ENCODE measurements at places on chromosomes 12 and 14. TPM values are rescaled to one million over a fixed set of nuclear protein-coding genes. Genes with fewer than 3 reads are reported as not detected.

The LTBR gene
- total RNA-seq: 1.6 TPM

The AMIGO2 gene
- total RNA-seq: 5.4 TPM

The CCDC197 gene
- total RNA-seq: not detected

The BDKRB2 gene
- 0.18 TPM for total RNA-seq

The PLCZ1 gene
- not detected for total RNA-seq

The YEATS4 gene
- total RNA-seq: 33.9 TPM

DNA sequence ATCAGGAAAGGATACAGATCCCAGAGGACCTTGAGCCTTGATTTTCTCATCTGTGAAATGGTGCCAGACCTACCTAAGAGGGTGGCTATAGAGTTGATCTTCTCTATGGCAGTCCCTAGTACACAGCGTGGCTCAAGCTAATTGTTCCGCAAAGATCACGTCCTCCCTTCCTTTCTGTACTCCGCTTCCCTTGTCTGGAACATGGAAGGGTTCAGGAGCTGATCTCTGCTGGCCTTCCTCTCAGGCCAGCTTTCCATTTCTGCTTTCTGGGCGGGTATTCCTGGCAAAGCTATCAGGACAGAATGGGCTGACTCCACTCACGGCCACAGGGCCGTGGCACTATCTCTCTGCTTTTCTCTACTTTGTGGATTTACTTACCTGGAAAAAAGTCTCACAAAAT is 6.5 kb downstream of the CAMKK2 start:
- DNase-seq: no peak

DNA sequence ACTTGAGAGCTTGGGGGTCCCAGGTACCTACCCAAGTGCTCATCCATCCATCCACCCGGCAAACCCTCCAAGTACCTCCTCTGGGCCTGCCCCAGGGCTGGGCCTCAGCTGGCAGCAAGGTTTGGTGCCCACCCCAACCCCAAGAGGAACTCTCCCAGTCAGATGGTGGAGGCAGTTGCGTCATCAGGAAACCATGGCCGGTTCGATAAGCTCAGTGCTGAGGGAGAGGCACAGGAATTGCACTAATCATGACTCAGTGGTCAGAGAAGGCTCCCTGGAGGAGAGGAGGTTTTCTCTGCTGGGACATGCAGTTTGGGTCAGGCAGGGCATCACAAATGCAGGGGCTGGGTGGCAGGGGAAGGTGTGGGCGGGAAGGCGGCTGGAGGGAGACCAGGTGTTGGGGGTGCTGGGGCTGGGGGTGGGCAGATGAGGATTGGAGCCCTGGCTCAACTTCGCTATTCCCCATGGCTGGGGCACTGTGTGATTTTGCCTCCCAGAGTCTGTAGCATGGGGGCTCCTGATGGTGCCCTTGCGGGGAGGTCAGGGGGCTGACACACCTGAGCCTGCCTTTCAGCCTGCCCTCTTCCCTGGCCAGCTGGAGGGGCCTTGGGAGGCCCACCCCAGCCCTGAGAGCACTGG is 32.2 kb downstream of the SH2B3 start:
- no peak for DNase-seq

DNA sequence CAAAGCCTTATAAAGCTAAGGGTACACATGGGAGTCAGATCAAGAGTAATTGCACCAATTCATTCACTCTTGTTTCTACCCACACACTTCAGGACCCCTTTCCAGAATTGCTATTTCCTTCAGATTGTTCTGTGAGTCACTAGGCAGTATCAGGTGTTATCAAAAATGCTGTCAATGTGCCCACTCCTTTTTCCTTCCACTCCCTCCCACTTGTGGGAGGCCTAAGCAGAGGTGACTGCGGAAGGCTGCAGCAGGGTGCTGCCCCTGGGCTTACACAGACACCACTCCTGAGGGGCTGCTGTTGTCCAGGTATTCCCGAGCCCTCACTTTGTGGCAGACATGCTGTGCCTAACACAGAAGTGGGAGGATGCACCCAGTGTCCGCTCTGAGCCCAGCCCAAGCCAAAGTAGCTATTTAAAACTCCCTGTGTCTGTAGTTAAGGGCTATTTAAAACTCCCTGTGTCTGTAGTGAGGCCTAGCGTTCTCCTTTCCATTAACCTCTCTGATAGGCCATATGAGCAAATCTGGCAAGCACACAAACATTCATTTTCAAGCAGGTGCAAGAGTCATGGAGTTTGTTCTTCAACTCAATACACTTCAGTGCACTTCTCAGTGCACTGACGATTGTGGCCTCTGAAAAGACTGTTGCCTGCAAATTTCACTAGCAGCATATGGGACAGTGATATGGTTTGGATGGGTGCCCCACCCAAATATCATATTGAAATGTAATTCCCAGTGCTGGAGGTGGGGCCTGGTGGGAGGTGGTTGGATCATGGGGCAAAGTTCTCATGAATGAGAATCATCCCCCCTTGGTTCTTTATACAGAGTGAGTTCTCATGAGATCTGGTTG is 117.8 kb downstream of the PHLDA1 start:
- DNase-seq: no peak

GRCh38 chr12:3453206-3453989 is 37.6 kb upstream of the PRMT8 start:
- no peak for DNase-seq

DNA sequence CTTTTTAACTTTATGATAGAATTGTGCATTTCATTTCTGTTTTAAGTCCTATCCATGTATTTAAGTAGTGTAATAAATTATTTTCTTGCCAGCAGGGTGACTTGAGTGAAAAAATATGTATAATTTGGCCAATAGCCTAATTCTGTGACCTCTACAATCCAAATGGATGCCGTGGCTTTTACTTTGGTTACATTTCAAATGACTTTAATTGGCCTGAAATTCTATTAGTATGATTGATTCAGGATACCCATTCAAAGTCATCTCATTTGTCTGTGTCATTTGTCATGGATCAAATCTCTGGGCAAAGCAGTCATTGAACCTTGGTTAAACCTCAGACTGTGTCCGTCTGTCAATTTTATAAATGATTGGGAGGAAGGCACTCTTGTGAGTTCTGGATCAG is 29.6 kb downstream of the CRADD start:
- DNase-seq: no peak

- DNase-seq: no peak
These were observed 182.7 kb downstream of the KTN1 start for GRCh38 chr14:55762595-55763232.

DNA sequence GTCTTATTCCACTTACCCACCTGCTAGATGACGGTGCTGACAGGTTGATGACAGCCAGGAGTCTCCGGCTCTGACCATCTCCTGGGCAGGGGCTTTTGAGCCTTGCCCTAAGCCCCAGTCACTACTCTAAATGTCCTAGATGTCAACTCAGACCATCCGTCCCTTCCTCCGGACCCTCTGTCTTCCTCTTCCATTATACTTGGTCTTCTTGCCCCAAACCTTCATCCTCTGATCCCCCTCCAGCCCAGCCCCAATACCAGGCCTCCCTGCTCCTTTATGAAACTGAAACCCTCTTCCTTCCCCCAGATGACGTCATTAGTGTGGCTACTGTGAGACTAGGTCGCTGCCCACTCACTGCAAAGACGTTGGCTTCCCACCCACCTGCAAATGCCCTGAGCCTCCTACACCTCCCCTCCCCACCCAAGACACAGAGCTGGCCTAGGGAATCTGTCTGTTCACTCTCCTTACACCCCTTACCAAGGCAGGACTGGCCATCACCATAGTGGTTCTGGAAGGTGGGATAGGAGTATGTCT is 10.1 kb downstream of the KRT71 start:
- no peak for DNase-seq

- DNase-seq: no peak
These were observed 95.6 kb downstream of the PRKD1 start for GRCh38 chr14:29832042-29832441.

DNA sequence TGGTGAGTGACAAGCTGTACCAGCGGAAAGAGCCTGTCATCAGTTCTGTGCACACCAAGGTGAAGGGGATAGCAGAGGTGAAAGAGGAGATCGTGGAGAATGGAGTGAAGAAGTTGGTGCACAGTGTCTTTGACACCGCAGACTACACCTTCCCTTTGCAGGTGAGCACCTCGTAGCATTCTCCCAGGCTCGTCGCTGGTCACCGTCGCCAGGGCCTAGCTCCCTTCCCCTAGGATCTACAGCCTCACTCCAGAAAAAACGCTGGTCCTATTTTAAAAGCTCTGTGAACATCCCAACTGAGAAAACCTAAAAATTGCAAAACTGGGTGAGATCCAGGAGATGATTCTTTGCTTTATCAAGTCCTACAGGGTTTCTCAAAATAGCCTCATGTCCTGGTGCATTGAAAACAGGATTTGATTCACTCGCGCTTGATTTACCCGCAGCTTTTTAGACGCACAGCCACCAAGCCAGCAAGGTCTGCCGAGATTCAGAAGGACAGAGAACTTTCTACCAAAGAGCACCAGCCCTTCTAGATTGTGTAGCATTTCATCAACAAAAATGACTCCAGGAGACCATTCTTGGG is 22.2 kb downstream of the P2RX7 start:
- no peak for DNase-seq

GRCh38 chr12:93126069-93126474 is 197.0 kb upstream of the EEA1 start:
- no peak for DNase-seq

- DNase-seq: no peak
These were observed 58.0 kb downstream of the LGMN start for GRCh38 chr14:92690171-92691011.

GRCh38 chr14:104875811-104876210 is 10.7 kb downstream of the CEP170B start:
- DNase-seq: no peak

GRCh38 chr12:65830305-65830704 is 6.0 kb downstream of the HMGA2 start:
- DNase-seq: no peak

- no peak for DNase-seq
These were observed 210.1 kb upstream of the EEA1 start for GRCh38 chr12:93139028-93139665.

GRCh38 chr14:56136571-56137452 is 18.6 kb downstream of the PELI2 start:
- no peak for DNase-seq

DNA sequence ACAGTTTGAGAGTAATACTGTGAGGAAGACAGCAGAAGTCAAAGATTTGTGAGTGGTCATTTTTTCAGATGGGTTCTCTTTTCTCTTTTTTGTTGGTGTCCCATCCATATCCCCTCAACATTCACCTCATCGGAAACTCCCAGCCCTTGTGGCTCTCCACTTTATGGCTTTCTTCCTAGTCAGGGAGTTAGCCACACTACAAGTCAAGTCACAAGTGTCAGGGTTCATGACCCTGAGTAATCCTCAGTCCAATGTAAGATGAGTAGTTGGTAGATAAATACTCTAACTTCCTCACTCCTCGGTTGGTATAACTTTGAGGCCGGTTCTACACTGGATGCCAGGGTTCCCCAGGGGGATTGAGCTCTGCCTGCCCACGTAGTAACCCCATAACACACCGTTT is 41.4 kb downstream of the PTGER2 start:
- no peak for DNase-seq

DNA sequence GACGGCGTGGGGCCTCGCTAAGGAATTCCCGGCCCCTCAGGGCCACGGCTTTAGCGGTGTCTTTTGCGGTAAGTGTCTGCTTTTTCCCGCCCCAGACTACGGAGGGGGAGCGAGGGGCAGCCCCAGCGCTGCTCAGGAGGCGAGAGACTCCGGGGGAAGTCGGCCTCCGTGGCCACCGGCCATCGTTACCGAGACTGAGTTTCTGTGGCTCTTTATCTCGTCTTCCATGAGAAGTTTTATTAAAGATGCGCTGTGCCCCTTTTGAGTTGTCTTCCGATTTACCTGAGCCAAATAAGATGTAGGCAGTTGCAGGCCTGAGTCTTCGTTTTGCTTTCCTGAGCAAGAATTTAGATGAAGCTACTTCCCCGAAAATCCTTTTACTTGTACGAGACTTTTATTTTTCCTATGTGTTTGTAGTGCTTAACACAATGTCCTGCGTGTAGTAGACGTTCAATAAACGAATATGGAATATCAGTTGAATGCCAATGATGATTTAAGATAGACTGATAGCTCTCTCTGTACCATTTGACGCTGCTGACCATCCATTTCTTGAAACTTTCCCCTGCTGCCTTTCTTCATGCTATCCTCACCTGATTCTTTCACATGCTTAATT is 462 bp downstream of the SRP54 start:
- DNase-seq: no peak

DNA sequence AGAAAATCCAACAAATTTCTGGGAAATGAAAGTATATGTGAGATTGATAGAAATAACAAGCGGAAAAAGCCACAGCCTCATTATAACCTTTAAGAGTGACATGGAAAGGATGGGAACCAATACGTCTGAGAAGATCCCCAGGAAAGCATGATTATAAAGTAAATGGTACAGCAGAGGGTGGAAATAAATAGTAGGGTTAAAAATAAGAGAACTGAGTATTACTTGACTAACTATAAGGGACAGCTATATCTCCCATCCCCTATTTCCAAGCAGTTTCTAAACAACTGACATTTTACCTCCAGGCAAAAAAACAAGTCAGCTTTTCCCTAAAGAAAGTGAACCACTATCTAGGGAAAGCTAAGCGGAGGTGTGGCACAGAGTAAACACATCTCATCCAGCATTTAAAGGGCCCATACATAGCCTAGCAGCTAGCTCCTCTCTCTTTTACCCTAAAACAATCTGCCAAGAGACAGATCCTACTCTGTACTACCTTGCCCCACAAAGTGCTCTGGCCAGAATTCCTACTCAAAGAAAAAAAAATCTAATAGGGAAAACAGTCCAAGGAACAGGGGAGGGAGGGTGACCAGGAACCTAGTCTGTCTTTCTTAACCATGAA is 11.2 kb downstream of the OSBPL8 start:
- no peak for DNase-seq

DNA sequence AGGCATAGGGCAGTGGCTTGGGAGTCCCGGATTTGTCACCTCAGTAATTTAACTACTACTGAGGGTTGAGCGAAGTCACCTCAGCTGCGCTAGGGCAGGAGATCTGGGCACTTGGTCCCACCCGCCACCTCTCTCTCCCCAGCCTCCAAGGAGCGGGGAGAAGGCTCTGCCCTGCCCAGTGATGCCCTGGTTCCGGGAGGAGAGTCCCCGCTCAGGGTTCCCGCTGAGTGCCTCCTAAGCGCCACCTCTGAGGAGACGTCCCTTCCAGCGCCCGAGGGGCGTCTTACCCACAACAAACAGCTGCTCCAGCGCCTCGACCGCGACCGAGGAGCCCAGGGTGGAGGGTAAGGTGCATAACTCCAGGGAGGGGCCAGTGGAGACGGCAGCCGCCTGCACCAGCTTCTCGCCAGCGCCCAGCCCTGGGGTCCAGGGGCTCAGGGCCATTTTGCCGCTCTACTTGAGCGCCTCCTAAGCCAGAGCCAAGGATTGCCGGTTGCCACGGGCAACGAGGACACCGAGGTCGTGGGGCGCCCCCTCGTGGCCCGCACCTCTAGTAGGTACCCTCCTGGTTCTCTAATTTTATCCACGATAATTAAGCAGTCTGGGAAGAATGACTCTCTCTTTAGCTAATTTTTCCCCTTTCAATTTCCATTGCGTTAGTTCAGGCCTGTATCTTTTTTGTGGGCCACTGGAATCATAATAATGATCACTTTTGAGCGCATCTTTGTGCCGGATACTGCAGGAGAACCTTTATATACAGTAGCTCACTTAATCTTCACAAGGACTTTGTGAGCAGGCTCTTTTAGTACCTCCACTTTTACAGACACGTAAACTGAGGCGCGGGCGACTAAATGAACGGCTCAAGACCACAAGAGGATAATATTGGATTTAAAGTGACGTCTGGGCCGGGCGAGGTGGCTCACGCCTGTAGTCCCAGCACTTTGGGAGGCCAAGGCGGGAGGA is at the start of gene CCDC175:
Gene CCDC175 (minus strand): TSS at position 481 of the 963 bp plus-strand sequence. CDS start 37 bp downstream, at position 444.
- DNase-seq: peak; percentile 80
